ENCODE measurements at places on chromosomes 5 and 9.

GRCh38 chr9:134052491-134052890 lies 15.3 kb downstream of the BRD3 start:
- no peak for DNase-seq

DNA sequence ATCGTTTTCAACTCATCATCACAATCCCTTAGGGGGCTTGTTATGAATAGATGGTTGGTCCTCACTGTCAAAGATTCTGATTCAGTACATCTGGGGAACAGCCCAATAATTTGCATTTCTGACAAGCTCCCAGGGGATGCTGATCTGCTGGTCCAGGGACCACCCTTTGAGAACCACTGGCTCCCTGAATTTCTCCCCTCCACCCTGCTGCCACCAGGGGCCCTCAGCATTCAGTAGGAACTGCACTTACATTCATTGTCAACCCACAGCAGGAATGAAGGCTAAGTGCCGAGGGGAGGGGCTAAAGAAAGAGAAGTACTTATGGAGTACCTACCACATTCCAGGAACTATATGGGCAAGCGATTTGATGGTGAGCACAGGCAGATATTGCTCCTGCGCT lies 85.9 kb downstream of the BOD1 start:
- no peak for DNase-seq

DNA sequence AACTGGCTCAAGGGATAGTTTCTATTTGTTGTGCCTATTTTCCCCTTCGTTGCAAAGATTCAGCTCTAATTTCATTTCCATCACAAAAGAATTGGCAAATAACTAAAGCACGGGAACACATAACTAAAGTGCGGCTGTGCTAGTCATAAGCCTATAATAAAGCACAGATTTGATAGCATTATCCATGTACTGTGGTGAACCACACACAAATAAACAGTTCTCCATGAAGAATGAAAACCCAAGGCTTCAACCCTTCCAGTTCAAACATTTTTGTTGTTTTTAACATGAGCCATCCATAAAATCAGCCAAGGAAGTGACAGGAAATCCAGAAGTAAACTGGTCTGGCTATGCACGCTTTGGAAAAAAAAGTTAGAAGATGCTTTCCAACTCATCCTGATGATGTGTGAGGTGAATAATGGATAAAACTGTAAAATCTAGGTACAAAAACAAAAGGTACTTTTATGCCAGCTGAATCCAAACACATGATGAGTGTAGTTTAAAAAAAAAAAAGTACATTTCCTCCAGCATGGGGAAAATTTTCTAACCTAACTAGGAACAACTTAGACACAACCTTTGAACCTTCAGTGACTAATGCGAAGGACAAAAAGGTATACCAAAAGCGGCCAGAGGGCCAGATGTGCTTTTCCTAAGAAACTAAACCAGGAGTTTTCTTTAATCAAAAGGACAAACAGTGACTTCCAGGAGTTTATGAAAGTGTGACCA lies 10.2 kb downstream of the ZNF608 start:
- no peak for DNase-seq

DNA sequence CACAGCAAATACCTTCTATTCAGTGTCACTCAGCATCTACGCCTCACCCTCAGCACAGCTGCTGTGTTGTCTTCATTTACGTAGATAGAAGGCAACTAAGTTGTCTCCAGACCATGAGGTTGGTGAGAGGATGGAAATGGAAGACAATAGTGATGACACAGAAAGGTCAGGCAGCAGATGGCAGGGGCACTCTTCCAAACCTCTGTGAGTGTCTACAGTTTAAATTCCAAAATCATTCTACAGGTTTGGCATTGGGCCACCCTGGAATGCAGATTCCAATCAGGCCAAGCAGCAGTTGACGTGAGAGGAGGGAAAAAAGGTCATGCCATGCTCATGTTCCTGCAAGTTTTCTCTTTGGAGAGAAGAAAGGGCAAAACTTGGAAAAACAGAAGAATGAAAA lies 68.7 kb upstream of the ADAMTSL1 start:
- DNase-seq: no peak

DNA sequence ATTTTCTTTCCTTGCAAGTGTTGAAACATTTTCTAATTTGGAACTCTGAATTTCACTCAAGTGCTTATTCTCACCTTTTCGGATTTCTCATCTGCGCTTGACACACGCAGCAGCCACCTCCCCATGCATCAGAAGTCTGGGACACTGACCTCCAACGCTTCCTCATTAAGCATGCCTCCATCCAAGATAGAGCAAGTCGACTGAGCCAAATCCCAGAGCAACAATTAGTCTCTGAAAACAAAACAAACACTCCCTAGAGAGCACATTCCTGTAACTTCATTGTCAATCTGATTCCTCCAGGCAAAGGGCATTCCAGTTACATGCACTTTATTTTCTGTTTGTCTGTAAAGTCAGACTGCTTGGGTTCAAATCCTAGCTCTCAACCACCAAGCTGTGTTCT lies 5.7 kb downstream of the CD180 start:
- DNase-seq: no peak

DNA sequence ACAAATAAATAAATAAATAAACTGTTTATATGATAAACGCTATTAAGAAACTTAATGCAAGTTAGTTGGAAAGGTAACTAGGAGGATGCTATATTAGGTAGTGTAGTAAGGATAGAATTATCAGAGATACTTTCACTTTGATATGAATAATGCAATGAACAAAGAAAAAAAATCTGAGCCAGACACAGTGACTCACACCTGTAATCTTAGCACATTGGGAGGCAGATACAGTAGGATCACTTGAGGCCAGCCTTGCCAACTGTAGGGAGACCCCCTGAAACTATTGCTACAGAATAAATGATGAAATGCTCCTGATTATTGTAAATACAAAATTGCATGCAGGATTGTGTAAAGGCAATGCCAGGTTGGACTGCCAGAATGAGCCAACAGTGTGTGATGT lies 109.2 kb downstream of the ANXA2R start:
- DNase-seq: no peak

DNA sequence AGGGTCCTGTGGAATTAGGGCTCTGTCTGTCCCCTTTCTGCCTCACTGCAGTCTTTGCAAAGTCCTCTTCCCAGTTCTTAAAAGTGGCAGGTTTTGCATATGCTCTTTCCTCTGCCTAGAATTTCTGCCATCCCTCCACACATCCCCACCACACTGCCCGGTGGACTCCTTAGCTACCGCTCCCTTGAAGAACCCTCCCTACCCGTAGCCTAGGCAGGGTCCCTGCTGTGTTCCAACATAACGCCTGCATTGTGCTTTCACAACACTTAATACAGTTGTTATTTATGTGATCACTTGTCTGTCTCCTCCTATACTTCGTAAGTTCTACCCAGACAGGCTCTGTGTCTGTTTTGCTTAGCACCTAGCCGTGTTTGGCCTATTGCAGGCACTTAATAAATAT lies 142.5 kb upstream of the DMRT1 start:
- no peak for DNase-seq

DNA sequence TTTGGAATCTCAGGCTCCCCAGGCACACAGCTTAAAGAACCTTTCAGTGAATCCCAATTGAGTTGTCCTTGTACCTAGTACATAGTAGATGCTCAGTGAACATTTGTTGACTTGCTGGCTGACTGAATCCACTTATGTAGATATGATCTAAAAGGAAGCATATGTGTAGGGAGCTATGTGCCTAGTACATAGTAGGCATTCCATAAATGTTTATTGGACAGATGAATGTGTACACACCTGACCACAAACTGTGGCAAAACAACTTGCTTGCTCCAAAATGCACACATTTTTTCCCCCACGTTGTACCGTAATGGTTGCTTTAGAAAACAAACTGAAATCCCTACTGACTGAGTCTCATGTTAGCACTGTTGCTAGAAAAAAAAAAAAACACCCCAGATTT lies 80.2 kb upstream of the IL12B start:
- DNase-seq: no peak

Data from SK-N-MC (cell line).